ENCODE measurements at places on chromosomes 4 and X. TPM values are rescaled to one million over a fixed set of nuclear protein-coding genes. Genes with fewer than 3 reads are reported as not detected.

DNA sequence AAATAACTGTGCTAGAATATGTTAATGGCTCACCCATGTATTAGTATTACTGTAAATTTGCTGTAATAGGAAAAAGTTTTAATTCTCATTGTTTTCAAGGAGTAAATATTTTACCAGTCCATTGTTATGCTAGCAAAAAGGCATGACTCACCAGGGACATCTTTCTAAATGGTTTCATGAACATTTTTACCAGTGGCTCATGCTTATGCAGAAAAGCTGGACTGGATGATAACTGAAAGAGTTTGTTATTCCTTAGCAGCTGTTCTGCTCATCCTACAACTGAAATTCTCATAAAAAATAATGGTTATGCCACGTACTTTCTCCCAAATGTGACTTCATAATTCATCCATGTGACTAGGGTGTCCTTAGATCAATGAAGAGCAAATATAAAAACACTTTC, 111.9 kb upstream of the PCDH18 start:
- DNase-seq, result no peak

DNA sequence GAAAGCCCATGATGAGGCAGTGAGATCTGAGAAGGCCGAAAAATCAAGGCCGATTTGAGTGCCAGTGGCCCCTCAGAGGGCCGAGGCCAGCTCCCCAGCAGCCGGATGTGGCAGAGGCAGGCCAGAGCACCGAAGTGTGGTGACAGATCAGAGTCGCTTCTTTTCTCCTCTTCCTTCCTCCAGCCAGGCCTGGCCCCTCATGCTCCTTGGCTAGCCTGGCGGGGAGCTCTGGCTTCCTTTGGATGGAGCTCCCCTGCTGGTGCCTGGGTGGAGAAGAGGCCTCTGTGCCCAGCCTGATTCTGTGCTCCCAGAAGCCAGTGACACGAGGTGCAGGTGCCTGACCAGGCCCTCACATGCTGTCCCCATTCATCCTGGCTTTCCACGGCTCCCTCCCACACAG, 127.2 kb upstream of the PABPC4L start:
- no peak for DNase-seq

- no peak for DNase-seq
These were observed 2.1 kb upstream of the IL2 start for GRCh38 chr4:122458625-122459024.

The PCSK1N gene
- 35.7 TPM for total RNA-seq

The TACR3 gene
- total RNA-seq, result 0.45 TPM

The SLC49A3 gene
- 0.36 TPM for total RNA-seq

- no peak for DNase-seq
These were observed 7.1 kb downstream of the ATP5ME start for GRCh38 chr4:666822-667544.

- DNase-seq, result no peak
These were observed 191.4 kb downstream of the TSPAN5 start for GRCh38 chr4:98466868-98467599.

GRCh38 chr4:84952004-84952403, 14.5 kb downstream of the WDFY3 start:
- DNase-seq, result no peak

GRCh38 chr4:88706574-88706973, 8.9 kb upstream of the NAP1L5 start:
- DNase-seq, result peak; percentile 80

The IL9R gene
- total RNA-seq, result 0.27 TPM

GRCh38 chr4:87895964-87896621, 63.3 kb downstream of the MEPE start:
- no peak for DNase-seq

DNA sequence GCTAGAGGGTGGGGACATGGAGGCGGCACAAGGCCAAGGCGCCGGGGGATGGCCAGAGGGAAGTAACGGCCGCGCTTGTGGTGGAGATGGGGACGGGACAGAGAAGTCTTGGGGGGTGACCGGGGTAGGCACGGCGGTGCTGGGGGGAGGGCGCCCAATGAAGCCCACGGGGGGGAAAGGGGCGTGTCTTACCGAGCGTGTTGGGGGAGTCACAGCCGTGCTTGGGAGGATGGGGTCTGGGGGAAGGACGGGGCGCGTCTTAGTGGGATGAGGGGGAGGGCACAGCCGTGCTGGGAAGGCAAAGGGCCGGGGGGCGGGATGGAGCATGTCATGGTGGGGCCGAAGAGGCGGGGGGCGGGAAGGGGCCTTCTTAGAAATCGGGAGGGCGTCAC, 952 bp downstream of the ARSD start:
- DNase-seq, result peak; percentile 11

The TENM3 gene
- total RNA-seq, result 163 TPM

- DNase-seq, result no peak
These were observed 62.0 kb downstream of the MBNL3 start for GRCh38 chrX:132426695-132427281.

- DNase-seq, result no peak
These were observed 2.5 kb downstream of the GPM6A start for GRCh38 chr4:175809402-175810072.

DNA sequence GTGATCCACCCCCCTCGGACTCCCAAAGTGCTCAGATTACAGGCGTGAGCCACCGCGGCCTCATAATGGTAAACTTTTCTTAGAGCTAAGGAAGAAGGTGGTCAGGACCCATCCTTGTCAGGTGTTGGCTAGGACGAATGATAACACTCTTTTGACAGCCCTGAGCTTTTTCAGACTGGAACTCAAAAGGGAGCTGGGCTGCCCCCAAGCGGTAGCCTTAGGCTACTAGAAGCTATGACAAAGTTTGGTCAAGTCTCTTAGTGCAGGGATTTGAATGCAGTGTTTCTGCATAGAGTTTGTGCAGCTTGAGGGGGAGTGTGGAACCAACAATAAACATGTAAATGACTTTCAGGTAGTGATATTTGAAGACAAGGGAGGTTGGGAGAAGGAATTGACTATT, 11.8 kb upstream of the HSD17B10 start:
- DNase-seq, result peak; percentile 30

GRCh38 chrX:153565996-153566580, 32.9 kb downstream of the CCNQ start:
- DNase-seq, result no peak

DNA sequence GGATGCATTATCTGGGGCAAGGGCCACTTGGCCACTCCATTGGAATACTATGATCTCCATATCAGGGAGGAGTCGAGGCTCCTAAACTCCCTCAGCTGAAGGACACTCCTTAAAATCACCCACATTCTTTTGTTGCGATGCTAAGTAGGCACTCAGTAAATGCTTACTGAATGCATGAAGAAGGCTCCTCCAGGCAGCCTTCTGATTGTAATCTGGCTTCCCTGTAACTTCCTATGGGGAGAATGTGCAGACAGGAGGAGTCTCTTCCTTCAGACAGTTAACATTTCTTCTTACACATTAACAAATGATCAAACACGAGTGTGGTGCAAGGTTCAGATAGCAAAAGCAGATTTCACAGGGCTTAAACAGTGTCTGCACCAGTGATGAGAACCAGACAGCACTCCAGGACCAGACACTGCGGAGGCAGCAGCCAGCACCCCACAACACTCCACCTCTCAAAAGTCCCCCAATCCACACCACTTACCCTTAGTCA, 21.4 kb upstream of the USO1 start:
- DNase-seq, result no peak

GRCh38 chr4:14254252-14254651, 626.7 kb upstream of the BOD1L1 start:
- peak; percentile 7 for DNase-seq
